ENCODE measurements at places on chromosomes 4 and X.
A peak's percentile ranks its signal among the peaks of the same experiment; 100 is the strongest.

GRCh38 chrX:69153060-69153730, 12.1 kb downstream of the PJA1 start:
- DNase-seq: no peak

GRCh38 chrX:68995780-68996551, 167.1 kb downstream of the EFNB1 start:
- peak; percentile 80 for DNase-seq

DNA sequence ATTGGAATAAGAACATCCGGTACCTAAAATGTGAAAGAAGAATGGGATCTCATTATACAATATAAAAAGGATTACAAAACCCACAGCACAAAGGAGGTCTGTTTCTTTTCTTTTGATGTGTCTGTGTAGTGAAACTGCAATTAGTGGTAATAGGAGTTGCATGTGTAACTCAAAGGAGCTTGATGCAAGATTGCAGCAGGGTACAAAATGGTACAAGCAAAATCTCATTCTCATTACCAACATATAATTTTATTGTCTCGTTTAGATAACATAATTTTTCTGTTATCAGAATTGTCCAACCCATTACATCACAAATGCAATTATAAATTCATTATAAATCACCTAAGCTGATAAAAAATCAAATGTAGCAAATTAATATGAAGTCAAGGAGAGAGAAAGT, 47.1 kb upstream of the CCSER1 start:
- DNase-seq: no peak

- DNase-seq: no peak
Measured at GRCh38 chr4:79620617-79621016, 212.6 kb upstream of the GK2 start.

GRCh38 chrX:41721590-41721989, 2.4 kb upstream of the GPR82 start:
- no peak for DNase-seq
